ENCODE measurements at places on chromosomes 1 and 21.
A peak's percentile ranks its signal among the peaks of the same experiment; 100 is the strongest.

- DNase-seq: no peak
Measured at GRCh38 chr1:5686925-5687706, 305.1 kb downstream of the NPHP4 start.

DNA sequence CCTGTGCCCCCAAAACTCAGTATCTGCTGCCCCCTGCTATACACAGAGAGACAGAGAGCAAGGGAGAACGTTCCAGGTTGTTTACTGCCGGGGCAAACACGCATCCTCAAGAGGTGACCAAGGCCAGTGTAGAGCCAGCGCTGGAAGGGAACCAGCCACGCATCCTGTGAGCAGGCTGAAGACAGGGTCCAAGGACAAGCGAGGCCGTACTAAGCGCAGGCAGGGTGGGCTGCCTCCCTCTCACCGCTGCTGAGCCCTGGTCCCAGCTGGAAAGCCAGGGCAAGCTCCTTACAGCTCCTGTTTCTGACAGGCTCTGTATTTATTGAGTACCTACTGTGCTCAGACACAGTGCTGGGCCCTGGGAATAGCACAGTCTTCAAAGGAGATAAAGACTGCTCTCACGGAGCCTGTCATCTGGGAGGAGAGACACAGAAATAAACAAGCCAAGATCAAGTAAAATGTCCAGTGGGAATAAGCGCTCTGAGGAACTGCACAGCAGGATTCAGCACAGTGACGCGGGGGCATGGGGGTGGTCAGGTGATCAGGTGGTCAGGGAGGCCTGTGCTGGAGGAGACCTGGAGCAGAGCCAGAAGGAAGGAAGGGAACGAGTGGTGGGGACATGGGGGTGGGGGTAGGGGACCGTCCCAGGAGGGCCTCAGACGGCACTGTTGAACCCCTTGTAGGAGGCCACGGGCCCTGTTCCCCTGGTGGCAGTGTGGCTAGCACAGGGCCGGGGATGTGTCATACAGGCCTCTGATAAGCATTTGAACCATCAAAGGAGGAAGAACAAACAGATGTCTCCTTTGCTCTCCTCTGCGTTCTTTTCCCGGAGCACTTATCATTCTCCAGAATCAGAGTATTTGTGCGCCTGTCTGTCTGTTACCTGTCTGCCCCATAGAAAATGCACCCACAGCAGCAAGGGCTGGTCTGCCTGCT is 37.8 kb upstream of the EFHD2 start:
- no peak for DNase-seq

DNA sequence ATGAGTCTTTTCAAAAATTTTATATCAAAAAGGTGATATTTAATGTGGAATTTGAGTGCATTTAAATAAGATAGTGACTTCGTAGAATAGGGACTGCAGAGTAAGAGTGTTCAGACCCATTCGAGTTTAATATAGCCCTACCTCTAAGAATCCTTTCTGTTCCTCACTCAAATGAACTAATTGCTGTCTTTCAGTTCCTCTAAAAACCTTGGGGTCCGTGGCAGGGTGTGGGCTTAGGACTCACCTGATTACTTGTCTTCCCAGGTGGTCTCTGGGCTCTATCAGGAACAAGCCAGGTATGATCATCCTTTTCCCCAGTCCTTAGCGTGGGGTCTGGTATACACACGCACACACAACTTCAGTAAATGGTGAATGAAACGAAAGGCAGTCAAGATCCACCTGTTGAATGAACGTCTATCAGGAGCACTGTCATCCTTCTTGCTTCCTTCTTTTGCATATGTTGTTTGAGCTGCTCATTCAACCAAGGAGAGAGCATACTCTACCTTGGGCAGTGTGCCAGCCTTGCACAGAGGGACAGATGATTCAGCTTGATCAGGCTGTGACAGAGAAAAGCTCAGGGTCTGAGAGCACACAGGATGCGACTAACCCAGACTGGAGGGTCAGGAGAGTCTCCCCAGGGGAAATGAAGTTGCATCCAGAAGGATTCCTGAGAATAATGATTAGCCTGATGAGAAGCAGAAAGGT is 1.2 kb upstream of the RNF11 start:
- DNase-seq: peak; percentile 65

GRCh38 chr1:8427493-8427892 is 109.6 kb downstream of the SLC45A1 start:
- DNase-seq: no peak

DNA sequence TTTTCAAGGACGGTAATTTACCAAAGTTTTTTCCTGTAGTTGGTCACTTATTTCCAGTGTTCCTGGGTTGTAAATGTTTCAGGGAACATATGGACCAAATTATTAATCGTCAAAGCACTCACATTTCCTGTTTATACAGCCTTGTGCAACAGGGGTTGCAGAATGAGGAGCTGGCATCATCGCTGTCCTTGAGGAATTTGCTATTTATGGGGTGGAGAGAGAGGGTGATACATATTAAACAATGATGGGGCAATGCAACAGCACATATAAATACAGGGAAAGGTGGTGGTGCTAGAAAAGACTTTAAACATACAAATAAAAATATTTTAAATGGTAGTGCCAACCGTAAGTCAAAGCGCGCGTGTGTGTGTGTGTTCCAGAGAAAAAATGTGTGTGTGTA is 369.8 kb downstream of the NPHP4 start:
- no peak for DNase-seq
